ENCODE measurements at places on chromosomes 12 and 14. TPM values are rescaled to one million over a fixed set of nuclear protein-coding genes. Genes with fewer than 3 reads are reported as not detected.

Gene AQP6
- not detected for total RNA-seq

Gene SYNDIG1L
- total RNA-seq, result not detected

Gene MSRB3
- not detected for total RNA-seq

Gene IFNG-AS1
- 0.35 TPM for total RNA-seq

Gene CCDC196
- total RNA-seq, result not detected

Gene ADCY6
- 0.05 TPM for total RNA-seq

Gene SMIM41
- not detected for total RNA-seq

Gene VWF
- not detected for total RNA-seq

DNA sequence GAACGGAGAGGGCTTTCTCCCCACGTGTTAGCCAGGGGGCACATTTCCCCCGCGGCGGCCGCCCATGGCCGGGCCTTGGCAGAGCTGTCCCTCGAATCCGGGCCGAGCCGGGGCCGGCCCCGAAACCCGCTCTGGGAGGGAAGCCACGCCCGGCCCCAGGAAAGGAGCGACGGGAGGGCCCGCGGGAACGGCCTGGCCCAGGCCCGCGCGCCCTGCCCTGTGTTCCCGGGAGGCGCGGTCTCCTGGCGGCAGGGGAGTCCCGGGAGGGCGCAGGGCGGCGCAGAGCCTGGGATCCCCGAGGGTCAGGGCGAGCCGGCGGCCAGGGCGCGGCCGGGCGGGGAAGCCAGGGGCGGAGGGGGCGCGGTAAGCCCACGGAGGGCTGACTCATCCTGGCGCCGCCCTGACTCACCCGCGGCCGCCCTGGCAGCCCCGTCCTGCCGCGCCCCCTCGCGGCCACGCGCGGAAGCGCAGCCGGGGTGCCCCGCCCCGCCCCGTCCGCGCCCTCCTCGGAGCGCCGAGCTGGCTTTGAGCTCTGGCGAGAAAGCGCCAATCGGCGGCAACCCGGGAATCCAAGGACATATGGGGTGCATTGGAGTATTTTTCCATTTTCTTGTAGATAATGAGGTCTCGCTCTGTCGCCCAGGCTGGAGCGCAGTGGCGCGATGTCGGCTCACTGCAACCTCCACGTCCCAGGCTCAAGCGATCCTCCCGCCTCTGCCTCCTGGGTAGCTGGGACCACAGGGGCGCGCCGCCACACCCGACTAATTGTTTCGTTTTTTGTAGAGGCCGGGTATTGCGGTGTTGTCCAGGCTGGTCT lies 31.8 kb upstream of the PLEKHG6 start:
- peak; percentile 87 for DNase-seq
- H3K36me3 ChIP-seq, result no peaks in the 10 kb centered on the region
- no peak overlapping the region for H3K27ac ChIP-seq
- peaks cover 6% of the 10 kb centered on the region for H3K4me1 ChIP-seq
- peaks cover 44% of the 10 kb centered on the region for H3K27me3 ChIP-seq
- H3K4me3 ChIP-seq, result peak overlapping the region; percentile 75

DNA sequence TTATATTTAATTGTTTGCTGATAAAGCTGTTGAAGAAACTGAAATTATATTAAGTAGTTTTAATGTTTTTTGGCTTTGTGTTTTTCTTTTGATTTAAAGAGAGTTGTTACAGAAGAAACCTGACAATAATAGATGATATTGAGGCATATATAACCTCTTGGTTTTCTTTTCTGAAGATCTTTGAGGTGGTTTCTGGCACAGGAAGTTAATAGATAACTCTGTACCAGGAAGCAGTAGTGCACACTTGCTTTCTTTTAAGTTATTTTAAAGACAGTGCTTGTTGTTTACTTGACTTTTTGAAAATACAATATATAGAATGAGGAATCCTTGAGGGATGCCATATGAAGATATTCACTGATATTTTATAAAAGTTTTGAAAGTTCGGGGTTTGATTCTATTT lies 209.0 kb upstream of the FBXO33 start:
- H3K36me3 ChIP-seq, result no peaks in the 10 kb centered on the region
- no peak for DNase-seq
- no peak overlapping the region for H3K27ac ChIP-seq
- H3K4me3 ChIP-seq, result no peak overlapping the region
- H3K27me3 ChIP-seq, result no peaks in the 10 kb centered on the region

DNA sequence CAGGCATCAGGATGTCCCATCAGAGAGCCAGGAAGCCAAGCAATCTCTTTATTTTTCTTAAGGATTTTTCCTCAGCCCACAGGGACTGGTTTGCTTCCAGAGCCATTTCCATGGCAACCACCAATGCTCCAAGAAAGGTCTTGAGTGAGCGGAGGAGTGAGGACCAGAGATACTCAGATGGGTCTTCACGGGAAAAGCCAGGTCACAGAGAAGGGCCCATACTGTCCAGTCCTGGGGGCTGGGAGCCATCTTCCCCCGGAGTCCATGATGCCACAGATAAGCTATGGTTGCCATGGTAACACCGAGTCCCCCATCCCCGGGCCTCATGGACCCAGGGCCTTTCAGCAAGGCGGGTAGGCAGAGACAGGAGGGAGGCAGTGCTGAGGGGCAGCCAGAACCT lies 28.6 kb downstream of the CMKLR1 start:
- DNase-seq, result no peak
- no peak overlapping the region for H3K27ac ChIP-seq
- H3K4me3 ChIP-seq, result no peak overlapping the region
- peaks cover 6% of the 10 kb centered on the region for H3K27me3 ChIP-seq
- peaks cover 38% of the 10 kb centered on the region for H3K4me1 ChIP-seq

DNA sequence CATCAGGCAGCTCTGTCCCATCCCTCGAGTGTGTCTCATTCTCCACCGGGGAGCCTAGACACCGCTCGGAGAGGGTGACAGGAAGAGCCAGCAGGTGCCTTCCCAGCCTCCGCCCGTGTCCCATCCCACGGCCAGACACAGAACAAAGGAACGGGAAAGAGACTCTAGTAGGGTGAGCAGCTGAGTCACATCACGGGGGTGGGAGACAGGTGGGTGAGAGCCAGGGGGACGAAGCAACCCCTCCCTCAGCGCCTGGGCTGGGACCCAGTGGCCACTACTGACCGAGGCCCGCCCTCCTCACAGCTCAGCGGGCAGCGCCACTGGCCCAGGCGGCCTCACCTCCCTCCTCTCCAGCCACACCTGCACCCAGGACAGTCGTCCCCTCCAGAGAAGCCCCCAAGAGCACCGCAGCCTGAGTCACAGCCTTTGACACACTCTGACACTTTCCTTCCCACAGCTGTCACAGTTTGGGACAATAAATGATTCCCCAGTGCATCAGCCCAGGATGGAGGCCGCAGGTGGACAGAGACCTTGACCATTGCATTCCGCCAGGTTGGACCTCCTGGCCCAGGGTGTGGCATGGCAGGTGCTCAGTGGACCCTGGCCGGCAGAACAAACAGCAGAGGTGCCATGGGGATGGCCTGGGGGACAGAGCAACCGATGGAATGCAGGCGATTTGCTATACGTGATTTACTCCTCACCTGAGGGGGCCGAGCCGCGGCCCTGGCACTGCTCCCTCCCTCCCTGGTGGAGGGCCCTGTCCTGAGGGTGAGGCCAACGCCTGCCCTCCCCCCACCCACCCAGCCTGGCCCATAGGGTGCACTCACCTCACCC lies 45.4 kb upstream of the GALNT9 start:
- H3K4me3 ChIP-seq, result no peak overlapping the region
- peaks cover 21% of the 10 kb centered on the region for H3K27me3 ChIP-seq
- DNase-seq, result no peak
- no peak overlapping the region for H3K27ac ChIP-seq
- H3K4me1 ChIP-seq, result no peaks in the 10 kb centered on the region

GRCh38 chr14:93126111-93126510 lies 10.4 kb upstream of the ITPK1 start:
- no peak overlapping the region for H3K27ac ChIP-seq
- peaks cover under 1% of the 10 kb centered on the region for H3K4me1 ChIP-seq
- no peak overlapping the region for H3K4me3 ChIP-seq
- no peaks in the 10 kb centered on the region for H3K36me3 ChIP-seq

GRCh38 chr12:20370014-20370386 lies 1.7 kb downstream of the PDE3A start:
- peaks cover 9% of the 10 kb centered on the region for H3K4me1 ChIP-seq
- H3K27ac ChIP-seq, result no peak overlapping the region
- H3K36me3 ChIP-seq, result no peaks in the 10 kb centered on the region
- no peak for DNase-seq
- no peak overlapping the region for H3K4me3 ChIP-seq

GRCh38 chr12:49470986-49471385 lies 67.8 kb upstream of the KCNH3 start:
- H3K27ac ChIP-seq, result no peak overlapping the region
- no peak overlapping the region for H3K4me3 ChIP-seq
- H3K36me3 ChIP-seq, result no peaks in the 10 kb centered on the region
- no peaks in the 10 kb centered on the region for H3K4me1 ChIP-seq
- H3K27me3 ChIP-seq, result no peaks in the 10 kb centered on the region

GRCh38 chr12:109331301-109331952 lies 16.3 kb upstream of the MYO1H start:
- DNase-seq, result no peak
- H3K4me3 ChIP-seq, result no peak overlapping the region
- H3K36me3 ChIP-seq, result no peaks in the 10 kb centered on the region
- H3K27me3 ChIP-seq, result peaks cover 17% of the 10 kb centered on the region

DNA sequence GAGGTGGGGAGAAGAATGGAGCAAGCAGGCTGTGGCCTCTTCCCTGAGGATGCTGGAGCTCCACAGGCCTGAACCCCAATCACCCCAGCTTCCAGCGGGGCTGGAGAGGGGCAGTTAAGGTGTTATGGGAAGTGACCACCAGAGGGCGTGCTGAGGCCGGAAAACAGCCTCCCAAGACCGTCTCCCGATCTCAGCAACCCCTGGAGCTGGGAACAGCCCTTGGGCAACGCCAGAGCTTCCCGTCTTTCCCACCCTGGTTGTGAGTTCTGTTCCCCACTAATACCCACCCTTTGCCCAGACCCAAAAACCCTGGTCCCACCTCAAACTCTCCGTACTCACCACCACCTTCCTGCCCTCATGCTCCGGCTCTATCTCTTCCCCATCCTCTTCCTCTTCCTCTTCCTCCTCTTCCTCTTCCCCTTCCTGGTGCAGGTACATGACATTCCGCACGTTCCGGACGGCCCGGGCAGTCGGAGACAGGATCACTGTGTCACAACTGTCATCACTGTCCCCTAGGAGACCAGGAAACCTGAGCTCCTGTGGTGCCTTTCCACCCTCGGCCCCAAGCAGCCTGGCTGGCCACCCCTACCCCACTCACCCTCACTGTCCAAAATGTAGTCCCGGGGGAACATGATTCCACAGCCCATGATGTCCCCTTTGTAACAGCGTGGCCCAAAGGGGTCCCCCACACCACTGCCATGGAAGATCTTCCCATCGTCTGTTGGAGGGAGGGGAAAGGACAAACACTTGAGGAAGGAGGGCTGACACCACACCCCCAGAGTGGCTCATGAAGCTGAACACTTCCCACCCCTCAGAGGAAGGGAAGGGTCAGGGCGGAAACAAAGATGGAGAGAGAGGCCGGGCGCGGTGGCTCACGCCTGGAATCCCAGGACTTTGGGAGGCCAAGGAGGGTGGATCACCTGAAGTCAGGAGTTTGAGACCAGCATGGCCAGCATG lies 12.9 kb downstream of the SPRYD3 start:
- peak; percentile 73 for DNase-seq
- no peak overlapping the region for H3K27ac ChIP-seq
- no peaks in the 10 kb centered on the region for H3K27me3 ChIP-seq
- peaks cover 37% of the 10 kb centered on the region for H3K36me3 ChIP-seq

- peaks cover 14% of the 10 kb centered on the region for H3K27me3 ChIP-seq
- no peak overlapping the region for H3K27ac ChIP-seq
- no peak for DNase-seq
- no peak overlapping the region for H3K4me3 ChIP-seq
- no peaks in the 10 kb centered on the region for H3K36me3 ChIP-seq
- H3K4me1 ChIP-seq, result peaks cover 19% of the 10 kb centered on the region
Measured at GRCh38 chr12:105239304-105239703, 3.3 kb upstream of the APPL2 start.

- H3K27me3 ChIP-seq, result peaks cover 4% of the 10 kb centered on the region
- H3K4me1 ChIP-seq, result no peaks in the 10 kb centered on the region
- DNase-seq, result peak; percentile 4
- no peaks in the 10 kb centered on the region for H3K36me3 ChIP-seq
- no peak overlapping the region for H3K4me3 ChIP-seq
Measured at GRCh38 chr14:23441076-23441475, 5.6 kb upstream of the MYH7 start.

DNA sequence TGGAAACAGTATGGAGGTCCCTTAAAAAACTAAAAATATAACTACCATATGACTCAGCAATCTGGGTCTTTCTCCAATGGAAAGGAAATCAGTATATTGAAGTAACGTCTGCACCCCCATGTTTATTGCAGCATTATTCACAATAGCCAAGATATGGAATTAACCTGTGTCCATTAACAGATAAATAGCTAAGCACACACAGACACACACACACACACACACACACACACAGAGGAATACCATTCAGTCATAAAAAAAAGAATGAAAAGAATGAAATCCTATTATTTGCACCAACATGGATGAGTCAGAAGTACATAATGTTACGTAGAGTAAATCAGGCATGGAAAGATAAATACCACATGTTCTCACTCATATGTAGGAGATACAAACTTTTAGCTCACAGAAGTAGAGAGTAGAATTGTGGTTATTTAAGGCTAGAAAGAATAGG lies 4.7 kb downstream of the KLRK1 start:
- peaks cover 26% of the 10 kb centered on the region for H3K27me3 ChIP-seq
- DNase-seq, result no peak
- H3K4me3 ChIP-seq, result no peak overlapping the region
- no peak overlapping the region for H3K27ac ChIP-seq
- H3K4me1 ChIP-seq, result no peaks in the 10 kb centered on the region

GRCh38 chr14:95886366-95887056 lies 9.9 kb downstream of the TUNAR start:
- H3K4me3 ChIP-seq, result no peak overlapping the region
- no peaks in the 10 kb centered on the region for H3K4me1 ChIP-seq
- no peak for DNase-seq
- H3K27ac ChIP-seq, result no peak overlapping the region

GRCh38 chr12:50425589-50426258 lies 25.0 kb downstream of the LARP4 start:
- no peak overlapping the region for H3K4me3 ChIP-seq
- no peaks in the 10 kb centered on the region for H3K27me3 ChIP-seq
- peak overlapping the region; percentile 3 for H3K27ac ChIP-seq
- peaks cover 15% of the 10 kb centered on the region for H3K36me3 ChIP-seq

DNA sequence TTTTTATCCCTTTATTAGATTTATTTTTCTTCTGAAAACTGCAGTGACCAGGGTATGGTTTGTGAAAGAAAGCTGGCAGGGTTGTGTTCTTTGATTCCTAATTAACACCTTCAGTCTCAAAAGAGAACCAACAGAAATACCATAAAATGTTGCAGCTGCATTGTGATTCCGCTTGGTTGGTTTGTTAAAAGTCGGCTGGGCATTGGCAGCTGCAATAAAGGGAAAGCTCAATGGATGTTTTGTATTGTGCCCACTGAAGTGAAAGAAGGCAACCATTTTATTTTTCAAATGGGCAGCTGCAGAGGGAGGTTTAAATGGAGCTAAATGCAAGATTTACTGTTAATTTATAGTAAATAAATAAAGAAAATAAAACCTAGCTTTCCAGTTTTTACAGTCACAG lies 16.7 kb downstream of the LGR5 start:
- peaks cover 19% of the 10 kb centered on the region for H3K27me3 ChIP-seq
- no peak overlapping the region for H3K27ac ChIP-seq
- DNase-seq, result no peak
- H3K4me3 ChIP-seq, result no peak overlapping the region
- H3K36me3 ChIP-seq, result no peaks in the 10 kb centered on the region

GRCh38 chr12:84413656-84414055 lies 498.9 kb downstream of the SLC6A15 start:
- DNase-seq, result no peak
- no peak overlapping the region for H3K27ac ChIP-seq
- no peak overlapping the region for H3K4me3 ChIP-seq
- no peaks in the 10 kb centered on the region for H3K4me1 ChIP-seq

Measured in activated CD4-positive, alpha-beta memory T cell treated with anti-CD3 and anti-CD28 coated beads, Interleukin-2, amount 10 ng/mL, durations not matched to agents 7 days and 5 days (primary cell).